ENCODE measurements at places on chromosomes 12 and 14.

GRCh38 chr14:67555518-67556090 is 22.5 kb downstream of the PLEKHH1 start:
- DNase-seq = no peak

- DNase-seq = no peak
These were observed 91.0 kb upstream of the FOXN3 start for GRCh38 chr14:89507926-89508460.

DNA sequence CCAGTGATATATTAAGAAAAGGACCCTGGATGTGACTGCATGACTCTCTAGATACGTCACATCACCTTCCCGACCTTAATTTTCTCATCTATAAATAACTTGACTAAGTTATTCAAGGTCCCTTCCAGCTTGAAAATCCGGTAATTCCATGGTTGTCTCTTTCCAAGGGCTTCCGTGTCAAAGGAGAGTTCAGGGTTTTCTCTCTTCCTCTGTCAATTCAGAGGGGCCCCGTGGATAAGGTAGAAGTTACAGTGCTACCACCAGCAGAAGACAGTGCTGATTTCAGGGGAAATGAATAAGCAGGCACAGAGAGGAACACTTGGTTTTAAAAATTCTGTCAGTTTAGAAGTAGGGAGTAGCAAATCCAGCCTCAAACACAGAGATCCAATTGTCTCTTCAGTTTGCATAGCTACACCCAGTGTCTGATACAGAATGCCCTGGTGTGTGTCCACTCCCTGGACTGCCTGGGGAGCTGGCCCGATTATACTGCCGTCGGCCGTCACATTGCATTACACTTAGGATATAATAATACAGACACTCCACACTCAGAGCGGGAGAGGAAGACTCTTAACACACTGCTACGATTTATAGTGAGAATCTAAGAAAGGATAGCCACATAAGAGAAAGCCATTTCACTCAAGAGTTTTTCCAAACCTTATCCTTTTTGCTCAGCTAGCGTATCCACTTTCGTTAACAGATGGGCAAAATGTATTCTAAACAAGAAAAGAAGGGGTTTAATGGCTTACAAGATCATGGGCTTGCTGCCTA is 54.7 kb upstream of the GTF2A1 start:
- DNase-seq = no peak

DNA sequence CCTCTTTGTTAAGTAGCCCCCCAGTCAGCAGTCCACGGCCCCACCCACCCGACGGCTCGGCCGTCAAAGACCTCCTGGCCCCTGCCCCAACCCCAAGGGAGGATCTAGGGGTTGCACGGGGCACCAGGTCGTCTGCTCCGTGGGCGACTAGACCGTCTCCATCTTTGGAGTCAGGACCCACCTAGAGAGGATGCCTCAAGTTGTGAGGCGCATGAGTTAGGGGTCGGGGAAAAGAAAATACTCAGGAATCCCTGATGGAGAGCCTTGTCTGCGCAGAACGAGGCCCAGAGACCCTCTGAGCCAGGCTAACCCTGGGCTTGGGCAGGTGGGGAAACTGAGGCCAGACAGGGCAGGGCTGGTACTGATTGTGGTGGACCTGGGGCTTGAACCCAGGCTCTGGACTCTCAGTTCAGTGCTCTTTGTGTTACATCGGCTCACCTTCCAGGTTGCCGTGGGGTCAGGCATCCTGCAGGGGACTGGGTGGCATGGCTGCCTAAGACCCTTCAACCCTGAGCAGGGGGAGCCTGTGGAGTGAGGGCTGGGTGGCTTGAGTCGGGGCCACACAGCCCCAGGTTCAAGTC is 839 bp downstream of the OTUB2 start:
- DNase-seq = no peak

DNA sequence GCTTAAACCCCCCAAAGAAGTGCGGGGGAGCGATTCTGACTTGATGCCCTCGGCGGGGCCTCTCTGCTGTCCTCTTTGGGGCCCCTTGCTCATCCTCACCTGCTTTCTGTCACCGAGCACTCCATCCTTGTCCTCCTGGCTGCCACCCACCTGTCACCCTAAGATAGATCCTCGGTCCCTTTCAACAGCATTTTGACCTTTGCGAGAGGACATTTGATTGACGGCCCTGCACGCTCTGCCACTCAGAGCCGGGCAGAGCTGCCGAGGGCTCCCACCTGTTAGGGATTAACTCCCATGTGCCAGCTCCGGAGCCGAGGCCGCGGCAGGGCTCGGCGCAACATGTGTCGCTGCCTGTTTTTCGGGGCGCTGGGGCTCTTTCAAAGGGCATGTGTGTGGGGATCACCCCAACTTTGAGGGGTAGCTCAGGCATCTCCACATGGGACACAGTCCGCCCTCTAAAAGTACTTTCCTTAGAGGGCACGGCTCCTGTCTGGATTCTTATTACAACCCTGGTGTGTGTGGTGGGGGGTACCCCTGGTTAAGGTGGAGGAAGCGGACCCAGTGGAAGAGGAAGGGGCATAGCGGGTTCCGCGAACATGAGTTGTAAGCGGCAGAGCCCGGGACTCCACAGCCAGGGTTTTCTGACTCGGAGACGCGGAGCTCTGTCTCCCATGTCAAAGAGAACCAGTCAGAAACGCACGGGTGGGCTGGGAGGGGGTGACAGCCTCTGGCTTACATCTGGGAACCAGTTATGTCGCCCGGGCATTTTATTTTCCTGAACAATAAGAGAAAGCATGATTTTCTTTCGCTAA is 811 bp upstream of the MEG3 start:
- no peak for DNase-seq

GRCh38 chr14:22978981-22979671 is 3.2 kb downstream of the AJUBA start:
- no peak for DNase-seq

All from hematopoietic multipotent progenitor cell treated with erythropoietin and hydrocortisone succinate and interleukin-3 and kit ligand, for 17 days (in vitro differentiated cells).